ENCODE measurements at places on chromosomes 12 and 14.

DNA sequence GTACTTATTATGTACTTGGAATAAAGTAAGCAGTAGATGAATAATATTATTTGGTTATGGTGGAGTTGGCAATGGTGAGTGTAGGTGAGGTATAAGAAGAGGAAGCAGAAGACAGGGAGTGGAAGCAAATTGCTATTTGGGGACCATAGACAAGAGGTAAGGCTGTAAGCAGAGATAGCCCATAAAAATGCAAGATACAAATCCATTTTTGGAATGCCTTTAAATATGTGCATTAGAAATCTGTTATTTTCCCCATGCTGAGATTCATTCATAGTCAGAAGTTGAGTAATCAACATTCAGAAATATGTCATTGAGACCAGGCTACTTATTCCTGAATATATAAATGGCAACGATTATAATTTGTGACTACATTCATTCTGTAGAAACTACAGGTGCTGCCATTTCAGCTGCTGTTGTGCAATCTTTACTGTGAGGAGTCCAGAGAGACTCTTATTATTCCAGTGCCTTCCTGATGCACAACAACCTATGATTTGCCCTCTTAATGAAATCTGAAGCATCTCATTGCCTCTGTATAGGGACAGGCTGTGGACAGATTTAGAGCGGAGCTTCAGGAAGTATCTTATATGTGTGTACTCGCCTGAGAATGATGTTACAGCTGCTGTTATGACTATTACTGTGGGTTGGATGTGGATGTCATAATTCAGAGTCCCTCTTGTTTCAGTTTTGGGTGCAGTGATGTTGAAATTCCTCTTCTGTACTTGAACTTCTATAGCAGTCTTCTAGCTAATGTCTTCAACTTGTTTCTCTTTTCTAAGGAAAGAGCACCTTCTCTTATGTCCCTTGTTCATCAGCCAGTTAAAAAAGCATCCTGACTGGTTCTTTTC, 173.8 kb downstream of the NAV3 start:
- DNase-seq, result no peak

DNA sequence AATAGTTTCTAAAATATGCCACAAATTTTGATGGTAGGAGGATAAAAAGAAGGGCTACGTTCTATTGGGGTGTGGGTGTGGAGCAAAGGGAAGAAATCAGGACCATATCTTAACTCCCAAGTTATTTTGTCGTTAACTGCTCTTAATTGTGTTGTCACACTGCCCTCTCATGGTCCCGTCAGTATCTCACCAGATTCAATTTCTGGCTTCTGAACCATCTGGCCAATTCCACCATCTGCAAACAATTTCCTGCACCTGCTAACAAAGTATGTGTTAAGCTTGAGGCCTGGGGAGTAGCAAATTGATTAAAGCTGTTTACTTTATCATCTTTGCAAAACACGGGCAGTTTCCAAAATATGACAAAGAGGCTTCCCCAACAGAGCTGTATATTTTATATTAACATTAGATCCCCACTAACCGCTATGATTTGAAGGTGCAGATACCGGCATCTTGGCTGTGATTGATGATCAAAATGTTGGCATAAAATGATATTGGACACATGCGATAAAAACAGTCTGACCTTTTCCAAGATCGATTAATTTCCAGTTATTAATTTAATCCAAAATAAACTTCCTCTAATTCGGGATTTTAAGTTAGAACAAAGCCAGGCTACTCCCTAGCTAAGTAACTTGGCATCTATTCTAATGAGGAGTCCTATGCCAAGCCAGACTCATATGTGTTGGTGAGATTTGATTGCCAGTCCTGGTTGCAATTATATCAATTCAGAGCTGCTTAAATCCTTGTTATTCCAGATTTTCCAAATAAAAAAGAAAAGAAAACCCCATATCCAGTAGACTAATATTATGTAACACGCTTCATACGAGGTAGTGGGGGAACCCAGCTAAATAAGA, 6.9 kb upstream of the DNM1L start:
- no peak for DNase-seq

- DNase-seq, result no peak
Measured at GRCh38 chr12:48183876-48184548, 568 bp downstream of the CCDC184 start.

DNA sequence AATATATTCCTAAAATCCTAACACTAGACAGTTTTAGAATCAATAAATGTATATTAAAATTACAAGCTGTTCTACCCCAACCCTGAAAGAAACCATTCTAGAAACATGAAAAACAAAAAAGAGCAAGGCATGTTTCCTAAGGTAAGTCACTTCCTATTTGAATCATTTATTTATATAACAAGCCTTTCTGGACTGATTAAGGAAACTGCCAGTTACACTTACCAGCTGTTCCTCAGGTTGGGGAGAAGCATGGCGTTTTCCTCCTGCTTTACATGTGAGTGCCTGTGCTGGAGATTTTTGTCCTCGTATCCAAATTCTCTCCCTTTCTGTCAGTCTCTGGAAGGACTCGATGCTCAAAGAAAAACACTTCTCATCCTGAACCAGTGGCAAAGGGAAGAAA, 183.3 kb downstream of the EFCAB11 start:
- DNase-seq, result no peak

- DNase-seq, result no peak
Measured at GRCh38 chr12:125996443-125996842, 931.2 kb downstream of the AACS start.
